Left forelimb (tissue), 1 donor: ENCODE measurements at places on chromosomes 7 and 10.
A peak's percentile ranks its signal among the peaks of the same experiment; 100 is the strongest.

- no peak for DNase-seq
Measured at GRCh38 chr7:123131556-123131955, 68.2 kb downstream of the SLC13A1 start.

DNA sequence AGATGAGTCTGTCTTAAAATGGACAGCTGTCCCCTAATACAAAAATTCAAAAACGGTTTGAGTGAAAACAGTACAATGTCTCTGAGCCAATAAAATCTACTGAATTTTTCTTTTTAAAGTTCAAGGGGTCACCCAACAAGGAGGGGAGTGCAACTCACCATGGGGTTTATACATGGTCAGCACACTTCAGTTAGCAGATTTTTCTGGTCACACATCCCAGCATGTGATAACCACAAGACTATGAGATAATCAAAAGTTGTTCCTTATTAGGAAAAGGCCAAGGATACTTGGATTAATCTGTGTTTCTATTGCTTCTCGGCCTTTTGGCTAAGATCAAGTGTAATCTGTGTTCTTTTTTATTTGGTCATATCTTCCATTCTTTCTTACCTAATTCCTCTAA lies 31.6 kb downstream of the ABCB5 start:
- no peak for DNase-seq

- no peak for DNase-seq
Measured at GRCh38 chr7:71558806-71559613, 427.1 kb downstream of the GALNT17 start.

GRCh38 chr7:81744389-81744788 lies 25.5 kb downstream of the HGF start:
- no peak for DNase-seq

DNA sequence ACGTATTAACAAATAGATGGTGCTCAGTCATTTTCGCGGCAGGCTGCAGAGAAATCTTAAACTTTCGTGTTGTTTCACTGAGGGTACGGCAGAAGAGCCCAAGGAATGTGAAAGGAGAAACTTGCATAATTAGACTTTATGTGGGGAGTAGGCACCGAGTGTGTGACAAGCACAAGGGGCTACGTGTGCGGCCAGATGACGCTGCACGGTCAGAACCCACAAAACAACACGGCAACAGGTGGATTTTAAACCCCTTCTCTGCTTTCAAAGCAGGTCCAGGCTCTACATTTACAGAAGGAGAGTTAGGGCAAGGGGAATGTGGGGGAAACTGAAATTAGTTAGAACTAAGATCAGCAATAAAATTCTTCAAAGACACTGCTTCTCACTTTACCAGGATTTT lies 392 bp upstream of the UCN3 start:
- no peak for DNase-seq

GRCh38 chr10:120429395-120429794 lies 27.6 kb upstream of the PLPP4 start:
- no peak for DNase-seq

DNA sequence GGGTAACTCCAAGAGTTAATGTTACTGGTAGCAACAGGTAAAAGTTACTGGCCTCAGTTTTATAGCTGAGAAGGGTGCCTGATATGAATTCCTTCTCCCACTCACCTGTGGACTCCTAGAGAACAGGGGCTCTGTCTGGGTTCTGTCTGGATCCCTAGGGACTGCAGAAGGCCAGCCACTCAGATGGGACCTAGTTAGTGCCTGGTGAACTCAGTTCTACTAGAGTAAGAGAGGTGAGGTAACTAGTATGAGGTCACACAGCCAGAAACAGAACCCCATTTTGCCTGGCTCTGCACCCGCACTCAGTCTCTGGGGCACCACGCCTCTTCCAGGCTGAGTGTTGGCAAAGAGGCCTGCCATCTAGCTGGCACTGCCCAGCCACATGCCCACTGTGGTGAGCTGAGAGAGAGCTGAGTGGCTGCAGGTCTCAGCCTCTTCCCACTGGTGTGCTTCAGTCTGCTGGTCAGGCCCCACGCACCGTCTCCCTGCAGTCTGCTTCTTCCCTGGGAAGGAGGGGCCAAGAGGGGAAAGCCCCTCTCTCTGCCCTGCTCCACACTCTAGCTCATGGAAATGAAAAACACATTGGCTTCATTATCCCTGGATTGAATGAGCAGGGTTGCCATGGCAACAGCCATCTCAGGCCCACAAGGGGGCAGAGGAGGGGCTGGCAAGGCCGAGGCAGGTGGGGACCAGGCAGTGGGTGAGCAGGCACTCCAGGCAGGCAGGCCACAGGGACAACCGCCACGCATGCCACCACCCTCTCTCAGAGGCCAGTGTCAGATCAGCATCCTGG lies 110.6 kb downstream of the ZMIZ1 start:
- DNase-seq: no peak

GRCh38 chr7:28955356-28955717 lies 2.8 kb downstream of the TRIL start:
- no peak for DNase-seq

DNA sequence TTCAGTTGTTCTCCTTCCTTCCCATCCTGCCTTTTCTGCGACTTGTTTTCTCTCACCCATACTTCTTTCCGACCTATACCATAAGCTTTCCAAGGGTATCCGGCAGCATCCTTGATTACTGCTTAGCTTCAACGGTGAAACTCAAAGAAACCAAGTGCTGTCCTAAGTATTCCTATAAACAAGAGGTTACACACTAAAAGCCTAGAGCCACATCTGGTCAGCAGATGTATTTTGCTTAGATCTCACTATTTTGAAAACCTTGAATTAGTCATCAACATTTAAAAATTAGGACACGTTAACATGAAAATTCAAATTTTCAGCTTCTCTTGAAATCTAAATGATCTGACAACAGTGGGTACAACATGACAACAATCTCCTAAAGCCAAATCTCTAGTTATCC lies 20.0 kb downstream of the ARHGAP21 start:
- DNase-seq: no peak

DNA sequence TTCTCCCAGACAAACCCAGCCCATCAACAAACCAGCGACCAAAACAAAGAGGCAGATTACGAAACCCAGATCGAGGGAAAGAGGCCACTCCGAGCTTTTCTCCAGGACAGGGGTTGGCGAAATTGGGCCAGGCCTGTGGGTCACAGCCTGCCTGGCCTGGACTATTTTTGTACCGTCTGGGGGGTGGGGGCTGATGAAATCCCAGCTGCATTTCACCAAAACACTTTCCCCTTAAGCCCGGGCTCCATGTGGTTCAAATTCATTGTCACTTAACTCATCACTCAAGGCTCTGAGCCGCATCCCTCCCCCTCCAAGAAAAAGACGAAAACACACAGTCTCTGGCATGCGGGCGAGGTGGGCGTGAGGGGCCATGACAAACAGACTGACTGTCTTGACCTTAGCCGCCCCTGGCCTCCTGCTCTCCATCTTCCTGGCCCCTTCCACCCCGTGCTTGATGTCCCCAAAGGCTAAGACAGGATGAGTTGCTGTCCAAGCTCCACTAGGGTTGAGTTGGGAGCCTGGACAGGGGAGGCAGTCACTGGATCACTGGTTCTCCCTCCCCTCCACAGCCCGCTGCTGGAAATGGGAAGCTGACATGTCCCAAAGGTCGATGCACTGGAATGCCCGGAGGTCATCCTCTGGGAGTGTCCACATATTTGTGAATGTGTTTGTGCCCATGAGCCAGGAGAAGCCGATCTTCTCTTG lies 19.2 kb downstream of the TMEM270 start:
- no peak for DNase-seq

GRCh38 chr7:25180946-25181345 lies 47.3 kb downstream of the NPVF start:
- DNase-seq: no peak

DNA sequence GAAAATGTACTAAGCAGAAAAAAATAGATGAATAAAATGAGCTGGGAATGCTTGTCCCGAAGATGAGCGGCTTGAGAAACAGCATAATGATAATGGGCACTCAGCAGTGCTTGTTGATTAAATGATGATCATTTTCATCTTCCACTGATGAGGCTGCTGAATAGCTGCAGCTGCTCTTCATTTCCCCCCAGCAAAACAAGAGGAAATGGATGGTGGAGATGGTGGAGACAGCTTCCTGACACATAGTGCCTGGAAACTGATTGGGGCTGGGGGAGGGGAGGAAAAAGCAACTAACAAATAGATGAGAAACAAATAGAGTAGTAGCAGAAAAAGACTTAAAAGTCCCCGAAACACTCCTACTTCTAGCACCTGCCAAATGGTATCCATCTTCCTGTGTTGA lies 41.4 kb downstream of the MRC1 start:
- DNase-seq: no peak

DNA sequence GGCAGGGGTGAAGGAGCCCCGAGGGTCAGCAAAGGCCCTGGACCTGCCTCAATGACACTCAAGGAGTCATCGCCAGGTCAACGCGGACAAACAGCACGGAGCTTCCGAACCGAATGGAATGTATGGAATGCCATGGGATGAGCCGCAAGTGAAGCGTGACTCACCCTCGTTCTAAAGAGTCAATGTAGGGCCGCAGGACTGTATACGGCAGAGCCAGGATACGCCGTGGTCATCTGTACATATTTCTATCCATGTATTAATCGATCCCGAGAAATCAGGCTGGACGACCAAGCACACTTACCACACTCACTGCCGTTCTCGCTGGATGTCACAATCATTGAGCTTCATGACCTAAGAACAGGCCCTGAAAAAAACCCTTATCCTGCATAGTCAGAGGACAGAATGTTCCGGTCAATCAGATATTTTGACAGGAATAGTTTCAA lies 4.3 kb downstream of the SNX8 start:
- no peak for DNase-seq

DNA sequence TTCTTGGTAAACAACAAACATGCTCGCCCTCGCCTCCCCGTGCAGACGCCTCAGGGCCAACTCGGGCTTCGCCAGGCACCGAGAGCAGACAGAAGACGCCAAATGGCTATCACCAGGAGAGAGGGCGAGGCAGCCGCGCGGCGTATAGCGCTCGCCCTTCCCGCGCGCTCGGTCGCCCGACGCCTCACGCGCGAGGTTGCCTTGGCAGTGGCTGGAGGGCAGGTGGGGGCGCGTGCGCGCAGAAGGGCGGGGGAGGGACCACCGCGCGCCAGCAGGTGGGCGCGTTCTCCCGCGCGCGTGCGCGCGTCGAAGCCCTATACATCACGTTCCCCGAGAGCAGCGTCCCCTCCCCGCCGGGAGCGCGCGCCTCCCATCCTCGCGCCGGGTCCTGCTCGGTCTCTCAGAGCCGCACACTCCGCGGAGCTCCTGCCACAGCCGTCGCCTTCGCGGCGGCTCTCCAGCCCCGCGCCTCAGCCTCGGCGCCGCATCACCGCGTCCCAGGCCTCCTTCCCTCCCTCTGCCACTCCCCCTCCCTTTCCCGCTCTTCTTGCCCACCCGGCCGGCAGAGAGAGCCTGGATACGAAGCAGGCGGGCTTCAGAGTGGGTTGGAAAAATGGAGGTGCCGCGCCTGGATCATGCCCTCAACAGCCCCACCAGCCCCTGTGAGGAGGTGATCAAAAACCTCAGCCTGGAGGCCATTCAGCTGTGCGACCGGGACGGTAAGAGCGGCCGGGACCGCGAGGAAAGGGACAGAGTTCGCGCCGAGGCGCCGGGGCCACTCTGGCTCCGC lies at the start of gene PHYHIPL:
TSS of gene PHYHIPL (plus strand) at position 403 of the 790 bp plus-strand sequence. CDS start at position 614, 211 bp downstream.
- peak; percentile 66 for DNase-seq

GRCh38 chr10:128161031-128161430 lies 34.8 kb upstream of the MKI67 start:
- no peak for DNase-seq

- DNase-seq: no peak
Measured at GRCh38 chr7:105369944-105370343, 18.8 kb downstream of the SRPK2 start.
